GM12891 (cell line): ENCODE measurements at places on chromosomes 16 and 17.

DNA sequence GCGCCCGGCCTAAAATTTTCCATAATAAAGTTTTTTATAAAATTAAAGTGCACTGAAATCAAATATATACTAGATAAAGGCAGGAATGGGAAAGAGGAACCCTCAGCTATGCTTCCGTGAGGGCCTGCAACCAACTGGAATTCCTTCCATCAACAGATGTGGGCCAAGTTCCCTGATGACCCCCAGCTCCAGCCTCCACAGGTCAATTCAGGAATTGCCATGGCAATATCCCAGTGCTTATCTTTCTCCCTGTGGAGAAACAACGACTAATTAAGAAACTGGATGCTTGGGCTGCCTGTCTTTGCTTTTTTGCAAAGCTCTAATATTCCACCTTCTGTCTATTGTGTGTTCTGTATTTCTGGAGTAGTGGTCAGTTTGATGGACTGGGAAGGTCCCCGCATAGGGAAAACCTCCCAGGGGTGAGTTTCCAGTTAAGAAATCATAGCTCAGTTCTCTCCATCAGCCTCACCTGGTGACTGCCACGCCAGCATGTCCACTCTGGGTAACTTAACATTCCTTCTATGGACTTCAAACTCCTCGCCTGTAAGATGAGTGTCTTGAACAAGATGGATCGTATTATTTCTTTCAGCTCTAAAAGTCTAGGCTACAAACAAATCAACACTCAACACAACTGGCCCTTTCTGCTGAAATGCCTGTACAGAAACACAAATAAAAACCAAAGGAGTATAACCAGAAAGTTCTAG lies 67.9 kb downstream of the CREBBP start:
- DNase-seq = no peak

GRCh38 chr16:88634994-88635670 lies 3.2 kb upstream of the IL17C start:
- DNase-seq = no peak

- peak; percentile 73 for DNase-seq
These were observed 16.1 kb upstream of the PLLP start for GRCh38 chr16:57300387-57301125.

DNA sequence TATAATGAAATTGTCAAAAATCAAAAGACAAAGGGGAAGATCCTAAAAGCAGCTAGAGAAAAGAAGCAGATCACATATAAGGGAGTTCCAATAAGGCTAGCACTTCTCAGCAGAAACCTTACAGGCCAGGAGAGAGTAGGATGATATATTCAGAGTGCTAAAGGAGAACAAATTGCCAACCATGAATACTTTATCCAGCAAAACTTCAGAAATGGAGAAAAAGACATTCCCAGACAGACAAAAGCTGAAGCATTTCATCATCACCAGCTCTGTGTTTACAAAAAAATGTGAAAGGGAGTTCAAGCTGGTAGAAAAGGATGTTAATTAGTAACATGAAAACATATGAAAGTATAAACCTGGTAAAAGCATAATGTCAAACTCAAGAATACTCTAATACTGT lies 37.4 kb downstream of the CDR2 start:
- DNase-seq = no peak

- DNase-seq = no peak
These were observed 131.8 kb upstream of the CACNG3 start for GRCh38 chr16:24124291-24124690.

DNA sequence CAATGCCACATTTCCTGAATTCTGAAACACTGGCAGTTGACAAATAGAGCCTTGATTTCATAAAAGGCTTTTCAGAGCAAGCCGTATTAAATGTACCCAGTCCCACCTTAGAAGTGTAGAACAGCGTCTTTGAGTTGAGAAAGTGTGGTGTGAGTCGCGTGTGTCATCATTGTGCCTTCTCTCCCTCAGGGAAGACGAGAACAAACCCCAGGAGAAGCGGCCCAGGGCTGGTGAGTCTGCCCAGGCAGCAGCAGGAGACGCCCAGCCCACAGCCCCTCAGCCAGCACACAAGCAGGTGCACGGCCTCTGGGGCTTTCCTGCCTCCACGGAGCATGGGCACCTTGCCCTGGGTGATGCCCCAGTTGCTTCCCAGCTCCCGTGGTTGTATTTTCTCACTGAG lies 34.0 kb downstream of the CIBAR2 start:
- DNase-seq = no peak

GRCh38 chr17:32910769-32911168 lies 17.2 kb upstream of the TMEM98 start:
- DNase-seq = no peak

GRCh38 chr16:68473358-68474070 lies 25.2 kb upstream of the SMPD3 start:
- no peak for DNase-seq

DNA sequence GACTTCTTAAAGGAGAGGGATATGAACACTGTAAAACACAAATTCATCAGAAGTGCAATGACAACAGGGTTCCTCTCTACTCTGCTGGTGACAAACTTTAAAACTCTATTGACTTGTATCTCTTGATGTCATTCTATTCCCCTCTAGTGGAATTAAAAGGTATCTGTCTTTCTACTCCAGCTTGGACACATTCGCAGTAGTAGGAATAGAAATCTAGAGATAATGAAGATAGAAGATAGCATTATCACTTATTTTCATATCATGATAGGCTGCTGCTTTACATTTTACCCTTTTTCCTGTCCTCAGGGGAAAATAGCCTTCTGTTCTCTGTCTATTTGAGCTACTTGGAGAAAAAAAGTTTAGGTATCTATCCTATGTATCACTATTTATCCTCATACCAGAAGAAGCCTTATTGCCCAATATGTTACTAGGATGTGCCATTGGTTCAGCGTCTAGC lies 209.6 kb upstream of the CACNG5 start:
- DNase-seq = no peak

- DNase-seq = no peak
These were observed 31.6 kb upstream of the LRRC37A3 start for GRCh38 chr17:64950871-64951270.

GRCh38 chr17:76353004-76353598 lies 615 bp downstream of the PRPSAP1 start:
- peak; percentile 53 for DNase-seq

DNA sequence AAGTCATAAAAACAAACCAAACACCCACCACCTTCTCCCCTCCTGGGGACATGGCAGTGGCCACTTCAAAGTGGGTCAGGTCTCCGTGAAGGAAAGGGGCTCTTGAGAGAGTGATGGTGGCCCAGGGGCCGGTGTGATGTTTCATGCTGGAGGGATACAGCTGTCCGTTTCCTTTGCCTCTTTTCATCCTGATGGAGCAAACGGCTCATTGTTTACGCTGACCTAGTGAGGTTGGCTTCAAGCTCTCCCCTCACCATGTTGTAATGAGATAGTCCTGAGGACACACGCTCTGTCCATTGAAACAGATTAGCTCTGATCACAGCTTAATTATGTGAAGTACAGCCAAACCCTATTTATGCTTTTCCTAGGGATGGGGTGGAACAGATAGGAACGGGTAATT lies 34.2 kb downstream of the CDH13 start:
- DNase-seq = no peak

DNA sequence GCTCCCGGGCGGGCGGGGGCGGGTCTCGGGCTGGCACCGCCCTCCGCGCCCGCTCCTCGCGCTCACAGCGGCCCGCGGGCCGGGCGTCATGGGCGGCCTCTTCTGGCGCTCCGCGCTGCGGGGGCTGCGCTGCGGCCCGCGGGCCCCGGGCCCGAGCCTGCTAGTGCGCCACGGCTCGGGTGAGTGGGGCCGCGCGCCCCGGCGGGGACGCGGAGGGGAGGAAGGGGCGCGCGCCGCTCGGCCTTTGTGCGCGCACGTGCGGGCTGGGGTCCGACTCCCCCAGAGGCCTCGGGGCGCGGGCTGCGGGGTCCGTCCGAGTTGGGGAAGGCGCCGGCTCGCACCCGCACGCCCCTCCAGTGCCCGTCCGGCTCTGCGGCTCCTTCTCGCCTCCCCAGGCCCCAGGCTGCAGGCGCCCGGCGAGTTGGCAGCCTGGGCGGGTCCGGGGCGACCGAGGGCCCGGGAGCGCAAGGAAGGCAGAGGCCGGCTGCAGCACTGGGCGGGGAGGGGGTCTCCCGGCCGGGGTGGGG lies at the start of gene NME4:
TSS of gene NME4 (plus strand) at position 65 of the 527 bp plus-strand sequence. CDS start at position 89, 24 bp downstream.
- DNase-seq = peak; percentile 62

DNA sequence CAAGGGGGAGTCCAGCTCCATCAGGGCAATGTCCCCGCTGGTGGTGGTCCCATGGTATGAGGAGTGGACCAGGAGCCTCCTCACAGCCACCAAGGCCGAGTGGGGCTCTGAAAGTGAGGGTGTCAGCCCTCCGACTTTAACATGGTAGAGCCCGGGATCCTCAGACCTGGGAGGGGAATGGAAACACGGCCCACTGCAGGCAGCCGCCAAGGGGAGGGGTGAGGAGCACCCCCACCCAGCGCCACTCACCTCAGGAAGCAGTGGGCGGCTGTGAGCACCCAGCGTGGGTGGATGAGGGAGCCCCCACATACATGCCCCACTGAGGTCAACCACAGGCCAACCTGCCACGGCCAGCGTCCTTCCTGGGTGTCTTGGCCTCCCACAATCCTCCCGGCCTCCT lies 10.8 kb downstream of the ZG16B start:
- no peak for DNase-seq

DNA sequence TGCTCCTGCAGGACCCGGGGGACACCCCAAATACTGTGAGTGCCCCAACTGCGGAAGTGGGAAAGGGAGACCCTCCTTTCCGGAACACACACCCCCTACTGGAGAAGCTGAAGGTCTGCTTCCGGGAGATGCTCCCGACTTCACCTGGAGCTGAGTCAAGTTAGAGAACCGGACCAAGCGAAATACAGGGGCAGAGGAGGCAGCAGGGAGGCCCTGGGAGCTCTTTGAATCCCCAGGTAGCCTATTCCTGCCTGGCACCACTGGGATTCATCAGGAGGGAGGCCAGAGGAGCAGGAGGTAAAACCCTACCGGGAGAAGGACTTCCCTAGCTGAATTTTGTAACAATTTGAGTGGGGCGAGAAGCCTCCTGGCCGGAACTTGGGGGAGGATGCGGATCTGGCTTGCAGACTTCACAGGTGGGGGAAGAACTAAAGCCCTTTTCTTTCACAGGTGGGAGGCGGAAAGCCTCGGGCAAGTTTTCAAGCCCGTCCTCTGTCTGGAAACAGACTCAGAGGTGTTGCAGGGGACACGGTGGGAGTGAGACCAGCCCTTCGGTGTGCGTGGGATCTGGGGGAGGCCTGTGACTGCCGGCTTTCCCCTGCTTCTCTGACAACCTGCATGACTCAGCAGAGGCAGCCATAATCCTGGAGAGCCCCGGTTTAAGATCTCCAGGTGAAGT lies 22.4 kb upstream of the TEKT1 start:
- DNase-seq = peak; percentile 32

- DNase-seq = no peak
These were observed 318.3 kb downstream of the CBLN1 start for GRCh38 chr16:48963306-48963705.

DNA sequence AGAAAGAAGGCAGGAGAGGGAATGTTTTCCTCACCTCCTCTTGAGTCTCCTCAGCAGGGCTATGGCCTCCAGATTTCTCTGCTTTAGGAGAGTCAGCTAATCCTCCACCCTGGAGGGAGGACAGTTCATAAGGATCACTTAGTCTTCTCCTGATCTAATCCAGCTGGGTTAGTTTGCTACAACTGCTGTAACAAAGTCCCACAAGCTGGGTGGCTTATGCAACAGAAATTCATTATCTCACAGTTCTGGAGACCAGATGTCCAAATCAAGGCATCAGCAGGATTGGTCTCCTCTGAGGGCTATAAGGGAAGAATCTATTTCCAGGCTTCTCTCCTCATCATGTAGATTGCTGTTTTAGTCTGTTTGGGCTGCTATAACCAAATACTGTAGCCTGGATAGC lies 40.6 kb upstream of the XYLT1 start:
- DNase-seq = no peak

DNA sequence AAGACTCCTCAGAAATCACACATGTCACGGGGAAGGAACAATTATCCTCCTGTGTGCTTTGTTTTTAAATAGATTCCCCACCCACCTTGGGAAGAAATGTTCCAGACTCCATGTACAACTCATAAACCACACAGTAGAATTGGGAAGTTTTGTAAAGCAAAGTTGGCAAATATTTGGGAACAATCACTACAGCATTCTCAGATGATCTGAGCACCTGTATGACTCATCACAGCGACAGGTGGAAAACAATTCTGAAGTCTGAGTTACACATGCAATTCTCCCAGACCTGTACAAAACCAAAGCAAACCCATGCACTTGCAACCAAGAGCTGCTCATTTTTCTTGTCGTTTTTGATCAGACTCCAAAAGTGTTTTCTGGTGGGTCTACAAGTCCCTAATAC lies 14.4 kb upstream of the MYLK3 start:
- no peak for DNase-seq

GRCh38 chr17:66971264-66971663 lies 6.8 kb downstream of the CACNG4 start:
- DNase-seq = no peak

- no peak for DNase-seq
These were observed 136.2 kb upstream of the RCVRN start for GRCh38 chr17:10041287-10041612.

GRCh38 chr16:26667307-26667706 lies 399.4 kb upstream of the C16orf82 start:
- DNase-seq = no peak

DNA sequence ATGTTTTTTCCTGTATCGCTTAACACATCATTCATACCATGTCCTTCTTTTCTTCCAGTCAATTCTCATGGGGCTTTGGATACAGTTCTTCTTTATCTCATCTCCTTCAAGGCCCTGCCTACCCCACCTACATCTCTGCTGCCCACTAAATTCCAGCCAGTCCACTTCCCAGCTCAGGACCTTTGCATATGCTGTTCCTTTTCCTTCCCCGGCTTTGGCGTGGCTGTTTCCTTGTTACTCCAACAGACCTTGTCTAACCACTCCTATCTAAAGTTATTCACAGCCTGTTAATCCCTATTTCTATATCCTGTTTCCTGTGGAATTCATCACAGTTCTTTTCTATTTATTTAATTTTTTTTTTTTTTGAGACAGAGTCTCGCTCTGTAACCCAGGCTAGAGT lies 6.6 kb upstream of the STAT3 start:
- no peak for DNase-seq

- DNase-seq = no peak
These were observed 32.0 kb upstream of the SMPD3 start for GRCh38 chr16:68480084-68480995.

GRCh38 chr17:72234985-72235384 lies 114.2 kb downstream of the SOX9 start:
- DNase-seq = no peak

- no peak for DNase-seq
These were observed 1.4 kb downstream of the PRAC2 start for GRCh38 chr17:48724251-48725003.

GRCh38 chr17:82021107-82021899 lies 1.4 kb downstream of the CENPX start:
- no peak for DNase-seq
